Cardiac muscle cell (in vitro differentiated cells and primary cell): ENCODE measurements at places on chromosomes 2 and 18. TPM values are rescaled to one million over a fixed set of nuclear protein-coding genes. Genes with fewer than 3 reads are reported as not detected.

GRCh38 chr2:134389381-134389780, 135.5 kb downstream of the MGAT5 start:
- no peaks in the 10 kb centered on the region for H3K27me3 ChIP-seq
- H3K27ac ChIP-seq = no peak overlapping the region
- no peaks in the 10 kb centered on the region for H3K4me1 ChIP-seq
- H3K4me3 ChIP-seq = no peak overlapping the region

DNA sequence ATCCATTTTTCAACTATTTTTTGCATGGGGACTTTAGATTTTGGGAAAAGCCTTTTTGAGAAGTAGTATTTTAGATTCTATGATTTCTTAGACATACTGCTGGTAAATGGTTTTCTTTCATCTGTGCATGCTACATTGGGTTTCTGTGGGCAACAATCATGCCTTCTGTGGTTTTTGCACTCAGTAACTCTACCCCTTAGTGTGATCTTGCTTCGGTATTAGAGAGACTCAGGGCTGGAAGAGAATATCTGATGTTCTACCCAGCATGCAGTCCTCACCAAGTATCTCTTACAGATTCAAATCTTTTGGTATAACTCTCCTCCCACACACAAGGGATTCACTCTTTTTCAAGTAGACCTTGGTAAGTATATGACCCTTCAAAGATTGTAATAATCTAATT, 183.0 kb downstream of the PMAIP1 start:
- H3K4me3 ChIP-seq = no peak overlapping the region
- no peak overlapping the region for H3K27ac ChIP-seq
- H3K4me1 ChIP-seq = no peaks in the 10 kb centered on the region
- no peak for DNase-seq
- H3K36me3 ChIP-seq = no peaks in the 10 kb centered on the region

GRCh38 chr2:133726973-133727372, 158.7 kb upstream of the NCKAP5 start:
- H3K4me1 ChIP-seq = no peaks in the 10 kb centered on the region
- H3K27ac ChIP-seq = no peak overlapping the region
- H3K27me3 ChIP-seq = no peaks in the 10 kb centered on the region
- peak; percentile 13 for DNase-seq

MRPL33 gene
- total RNA-seq = 46.6 and 78.6 TPM in 2 replicates

CYP26B1 gene
- total RNA-seq = 3.1 and 3.6 TPM in 2 replicates

- no peaks in the 10 kb centered on the region for H3K4me1 ChIP-seq
- H3K4me3 ChIP-seq = no peak overlapping the region
- no peaks in the 10 kb centered on the region for H3K27me3 ChIP-seq
- H3K27ac ChIP-seq = no peak overlapping the region
- DNase-seq = no peak
- peaks cover 17% of the 10 kb centered on the region for H3K36me3 ChIP-seq
These were observed 106.6 kb downstream of the TMEM131 start for GRCh38 chr2:97889156-97889555.

GRCh38 chr2:171999161-171999560, 592 bp upstream of the METAP1D start:
- no peaks in the 10 kb centered on the region for H3K36me3 ChIP-seq
- H3K27me3 ChIP-seq = peaks cover 51% of the 10 kb centered on the region
- H3K4me1 ChIP-seq = no peaks in the 10 kb centered on the region
- no peak for DNase-seq
- H3K4me3 ChIP-seq = peak overlapping the region; percentile 51

GALNT5 gene
- total RNA-seq = 2.0 and 2.4 TPM in 2 replicates

DNA sequence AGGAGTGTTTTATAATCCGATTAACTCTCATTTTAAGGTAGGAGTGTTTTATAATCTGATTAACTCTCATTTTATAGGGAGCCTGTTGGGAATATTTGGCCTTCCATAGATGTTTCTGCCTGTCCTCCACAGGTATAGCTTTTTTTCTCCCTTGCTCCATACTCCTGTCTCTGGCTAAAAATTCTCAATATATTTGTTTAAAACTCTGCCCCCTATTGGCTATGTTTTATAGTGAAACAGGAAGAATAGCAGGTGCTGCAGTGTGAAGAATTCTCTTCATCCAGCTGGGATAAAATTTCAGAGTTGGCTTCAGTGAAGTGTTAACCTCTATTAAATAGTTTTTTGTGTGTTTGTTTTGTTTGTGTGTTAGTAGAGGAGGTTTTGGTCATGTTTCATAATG, 1046.0 kb upstream of the TMEFF2 start:
- no peaks in the 10 kb centered on the region for H3K36me3 ChIP-seq
- DNase-seq = peak; percentile 62
- H3K4me1 ChIP-seq = no peaks in the 10 kb centered on the region
- no peak overlapping the region for H3K27ac ChIP-seq
- no peaks in the 10 kb centered on the region for H3K27me3 ChIP-seq

ANKRD30BL gene
- total RNA-seq = 0.14 and 0.71 TPM in 2 replicates

- no peak overlapping the region for H3K27ac ChIP-seq
- DNase-seq = no peak
- no peaks in the 10 kb centered on the region for H3K27me3 ChIP-seq
These were observed 403.8 kb upstream of the HS6ST1 start for GRCh38 chr2:128722489-128722888.

- no peak overlapping the region for H3K4me3 ChIP-seq
- H3K4me1 ChIP-seq = peaks cover 16% of the 10 kb centered on the region
- no peaks in the 10 kb centered on the region for H3K27me3 ChIP-seq
- no peaks in the 10 kb centered on the region for H3K36me3 ChIP-seq
- peak overlapping the region; percentile 3 for H3K27ac ChIP-seq
These were observed 10.1 kb upstream of the SESTD1 start for GRCh38 chr2:179274749-179275148.

DNA sequence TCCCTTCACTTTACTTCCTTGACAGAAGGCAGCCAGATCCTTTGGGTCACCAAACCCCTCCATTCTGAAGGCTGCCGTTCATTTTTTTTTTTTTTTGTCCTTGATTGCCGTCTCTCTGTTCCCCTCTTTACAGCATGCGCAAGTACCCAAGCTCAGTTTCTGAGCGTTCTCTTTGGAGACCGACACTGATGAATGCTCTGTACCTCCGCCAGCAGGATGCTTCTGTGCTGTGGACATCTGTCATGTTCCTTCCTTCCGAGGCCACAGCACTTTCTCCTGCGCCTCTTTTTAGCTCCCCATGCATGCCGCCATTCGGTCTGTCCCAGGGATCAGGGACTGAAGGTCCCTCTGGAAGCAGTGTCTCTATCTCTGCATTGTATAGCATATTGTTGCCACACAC, 278.7 kb upstream of the RAB12 start:
- DNase-seq = no peak
- H3K27me3 ChIP-seq = no peaks in the 10 kb centered on the region
- H3K4me3 ChIP-seq = no peak overlapping the region
- no peaks in the 10 kb centered on the region for H3K36me3 ChIP-seq
- no peak overlapping the region for H3K27ac ChIP-seq
- peaks cover 34% of the 10 kb centered on the region for H3K4me1 ChIP-seq

SPC25 gene
- 3.3 and 10.1 TPM in 2 replicates for total RNA-seq

DNA sequence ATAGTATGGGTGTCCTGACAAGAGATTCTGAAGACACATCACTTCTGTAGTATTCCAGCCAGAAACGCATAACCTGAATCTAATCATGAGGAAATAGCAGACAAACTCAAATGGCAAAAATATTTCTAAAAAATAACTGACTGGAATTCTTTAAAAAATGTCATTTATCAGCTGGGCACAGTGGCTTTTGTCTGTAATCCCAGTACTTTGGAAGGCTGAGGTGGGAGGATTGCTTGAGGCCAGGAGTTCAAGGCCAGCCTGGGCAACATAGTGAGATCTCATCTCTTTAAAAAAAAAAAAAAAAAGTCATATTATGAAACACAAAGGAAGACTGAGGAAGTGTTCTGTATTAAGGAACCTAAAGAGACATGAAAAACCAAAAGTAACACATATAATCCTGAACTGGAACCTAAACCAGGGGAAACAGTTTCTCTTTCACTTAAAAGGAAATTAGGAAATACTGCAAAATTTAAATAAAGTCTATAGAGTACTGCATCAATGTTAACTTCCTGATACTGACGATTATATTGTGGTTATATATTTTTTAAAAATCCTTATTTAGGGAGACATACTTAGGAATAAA, 29.9 kb downstream of the SESTD1 start:
- no peak overlapping the region for H3K27ac ChIP-seq
- H3K36me3 ChIP-seq = no peaks in the 10 kb centered on the region
- no peaks in the 10 kb centered on the region for H3K27me3 ChIP-seq
- no peak for DNase-seq
- H3K4me3 ChIP-seq = no peak overlapping the region
- peaks cover 6% of the 10 kb centered on the region for H3K4me1 ChIP-seq

HOXD3 gene
- 0.12 TPM in 1 of 2 replicates, not detected in the other for total RNA-seq

DNA sequence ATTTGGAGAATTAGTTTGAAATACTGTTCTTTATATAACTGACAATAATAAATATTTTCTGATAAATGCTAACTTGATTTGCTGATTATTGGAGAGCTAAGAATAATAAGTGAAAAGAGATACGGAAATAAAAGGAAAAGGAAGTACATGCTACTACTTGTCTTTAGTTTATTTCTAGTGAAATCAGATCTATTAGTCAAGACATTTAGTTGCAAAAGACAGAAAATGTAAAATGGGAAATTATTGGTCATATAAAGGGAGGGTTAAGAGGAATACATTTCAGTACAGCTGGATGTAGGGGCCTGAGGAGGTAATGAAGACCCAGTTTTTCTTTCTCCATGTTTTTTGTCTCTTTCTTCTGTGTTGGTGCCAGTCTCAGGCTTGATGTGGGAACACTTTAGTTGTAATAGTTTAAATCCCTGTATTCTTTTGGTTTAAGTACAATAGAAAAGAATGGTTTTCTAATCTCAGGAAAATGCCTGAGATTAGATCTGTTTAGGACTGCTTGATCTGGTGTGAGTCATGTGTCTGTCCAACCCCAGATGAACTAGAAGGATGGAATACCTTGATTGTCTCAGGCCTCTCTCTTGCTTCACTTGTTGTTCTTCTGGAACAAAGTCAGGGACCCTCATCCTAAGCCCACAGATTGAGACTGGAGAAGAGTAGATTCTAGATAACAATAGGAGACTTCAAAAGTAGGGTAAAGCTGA, 58.0 kb downstream of the PLCL1 start:
- H3K4me3 ChIP-seq = no peak overlapping the region
- H3K27me3 ChIP-seq = no peaks in the 10 kb centered on the region
- DNase-seq = no peak
- H3K36me3 ChIP-seq = no peaks in the 10 kb centered on the region

DNA sequence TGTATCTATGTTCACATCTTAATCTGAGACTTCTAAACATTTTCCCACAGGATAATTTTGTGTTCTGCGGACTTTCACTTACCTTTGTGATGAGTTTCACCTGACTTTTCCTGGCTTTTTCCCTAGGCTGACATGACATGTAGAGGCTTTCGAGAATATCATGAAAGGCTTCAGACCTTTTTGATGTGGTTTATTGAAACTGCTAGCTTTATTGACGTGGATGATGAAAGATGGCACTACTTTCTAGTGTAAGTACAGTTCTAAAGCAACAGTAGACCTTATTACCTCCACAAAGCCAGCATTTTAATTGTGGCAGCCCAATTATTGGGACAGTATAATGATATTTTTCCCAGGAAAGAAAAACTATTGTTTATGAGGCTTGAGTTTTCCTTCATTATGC, 34.1 kb upstream of the METAP1D start:
- no peaks in the 10 kb centered on the region for H3K27me3 ChIP-seq
- no peak for DNase-seq
- no peak overlapping the region for H3K4me3 ChIP-seq
- H3K27ac ChIP-seq = no peak overlapping the region
- no peaks in the 10 kb centered on the region for H3K4me1 ChIP-seq
- peaks cover 23% of the 10 kb centered on the region for H3K36me3 ChIP-seq

KCNG2 gene
- not detected in 2 replicates for total RNA-seq

SLC14A1 gene
- total RNA-seq = not detected in 2 replicates

DNA sequence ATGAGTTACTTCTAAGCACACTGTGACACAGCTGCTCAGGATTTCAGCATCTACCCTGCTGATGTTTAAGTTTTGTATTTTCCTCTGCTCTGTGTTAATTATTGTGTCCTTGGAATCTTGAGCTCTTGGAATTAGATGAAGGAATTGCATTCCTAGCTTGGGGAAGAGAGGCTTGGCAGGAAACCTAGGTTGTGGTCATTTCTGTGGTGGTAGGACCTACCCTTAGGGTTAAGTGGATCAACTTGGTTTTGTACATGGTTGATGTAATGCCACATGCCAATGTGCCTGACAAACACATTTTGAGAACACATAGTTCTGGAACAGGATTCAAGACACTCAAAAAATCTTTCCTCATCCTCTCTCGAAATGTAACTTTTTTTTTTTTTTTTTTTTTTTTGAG, 264.5 kb upstream of the MEX3C start:
- no peak for DNase-seq
- no peak overlapping the region for H3K4me3 ChIP-seq
- H3K27me3 ChIP-seq = no peaks in the 10 kb centered on the region
- H3K36me3 ChIP-seq = no peaks in the 10 kb centered on the region
- peaks cover 11% of the 10 kb centered on the region for H3K4me1 ChIP-seq

GRCh38 chr2:176534798-176535466, 265.7 kb downstream of the MTX2 start:
- DNase-seq = peak; percentile 33
- H3K27ac ChIP-seq = no peak overlapping the region
- H3K4me3 ChIP-seq = no peak overlapping the region
- H3K4me1 ChIP-seq = no peaks in the 10 kb centered on the region
- peaks cover 8% of the 10 kb centered on the region for H3K27me3 ChIP-seq
- no peaks in the 10 kb centered on the region for H3K36me3 ChIP-seq

DNA sequence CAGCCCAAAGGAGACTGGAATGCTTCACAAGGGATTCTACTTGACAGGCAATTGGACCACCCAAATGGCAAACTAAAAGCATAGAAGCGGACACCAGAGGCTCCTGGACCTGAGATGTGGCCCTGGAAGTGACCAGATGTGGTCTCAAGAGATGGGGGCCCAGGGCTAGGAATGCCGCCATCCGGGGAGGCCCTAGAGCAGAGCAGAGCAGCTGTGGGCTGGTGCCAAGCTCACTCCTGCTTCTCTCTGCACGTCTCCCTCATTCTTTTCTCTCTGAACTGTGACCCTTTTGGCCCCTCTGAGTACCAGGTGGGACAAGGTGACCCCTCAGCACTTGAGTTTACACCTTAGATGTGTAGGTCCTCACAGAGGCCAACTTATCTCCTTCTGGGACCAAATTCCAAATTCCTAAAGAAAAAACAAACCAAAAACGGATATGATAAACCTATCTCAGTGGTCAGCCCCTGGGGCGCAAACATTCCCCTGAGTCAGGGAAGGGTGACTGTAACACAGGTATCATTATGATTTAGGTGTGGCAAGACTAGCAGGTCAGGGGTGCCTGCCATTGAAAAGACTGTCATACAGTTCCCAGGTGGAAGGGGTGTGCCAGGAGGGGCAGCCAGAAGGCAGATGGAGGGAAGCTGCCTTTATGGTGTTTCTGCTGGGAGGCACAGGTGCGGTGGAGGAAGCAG, 6.5 kb upstream of the IL1R2 start:
- H3K4me1 ChIP-seq = no peaks in the 10 kb centered on the region
- H3K36me3 ChIP-seq = no peaks in the 10 kb centered on the region
- no peak overlapping the region for H3K4me3 ChIP-seq
- DNase-seq = no peak
- H3K27me3 ChIP-seq = no peaks in the 10 kb centered on the region

GRCh38 chr18:23838233-23838632, 149.0 kb downstream of the LAMA3 start:
- no peak overlapping the region for H3K27ac ChIP-seq
- no peak for DNase-seq
- no peaks in the 10 kb centered on the region for H3K36me3 ChIP-seq
- no peaks in the 10 kb centered on the region for H3K4me1 ChIP-seq
- H3K27me3 ChIP-seq = no peaks in the 10 kb centered on the region

GKN1 gene
- total RNA-seq = not detected in 2 replicates

GRCh38 chr18:1412655-1413322, 508.1 kb downstream of the ADCYAP1 start:
- no peaks in the 10 kb centered on the region for H3K36me3 ChIP-seq
- H3K27me3 ChIP-seq = peaks cover 11% of the 10 kb centered on the region
- H3K4me3 ChIP-seq = no peak overlapping the region
- H3K4me1 ChIP-seq = no peaks in the 10 kb centered on the region
- H3K27ac ChIP-seq = no peak overlapping the region
